Naive thymus-derived CD4-positive, alpha-beta T cell (primary cell): ENCODE measurements at places on chromosomes 1 and 21.

DNA sequence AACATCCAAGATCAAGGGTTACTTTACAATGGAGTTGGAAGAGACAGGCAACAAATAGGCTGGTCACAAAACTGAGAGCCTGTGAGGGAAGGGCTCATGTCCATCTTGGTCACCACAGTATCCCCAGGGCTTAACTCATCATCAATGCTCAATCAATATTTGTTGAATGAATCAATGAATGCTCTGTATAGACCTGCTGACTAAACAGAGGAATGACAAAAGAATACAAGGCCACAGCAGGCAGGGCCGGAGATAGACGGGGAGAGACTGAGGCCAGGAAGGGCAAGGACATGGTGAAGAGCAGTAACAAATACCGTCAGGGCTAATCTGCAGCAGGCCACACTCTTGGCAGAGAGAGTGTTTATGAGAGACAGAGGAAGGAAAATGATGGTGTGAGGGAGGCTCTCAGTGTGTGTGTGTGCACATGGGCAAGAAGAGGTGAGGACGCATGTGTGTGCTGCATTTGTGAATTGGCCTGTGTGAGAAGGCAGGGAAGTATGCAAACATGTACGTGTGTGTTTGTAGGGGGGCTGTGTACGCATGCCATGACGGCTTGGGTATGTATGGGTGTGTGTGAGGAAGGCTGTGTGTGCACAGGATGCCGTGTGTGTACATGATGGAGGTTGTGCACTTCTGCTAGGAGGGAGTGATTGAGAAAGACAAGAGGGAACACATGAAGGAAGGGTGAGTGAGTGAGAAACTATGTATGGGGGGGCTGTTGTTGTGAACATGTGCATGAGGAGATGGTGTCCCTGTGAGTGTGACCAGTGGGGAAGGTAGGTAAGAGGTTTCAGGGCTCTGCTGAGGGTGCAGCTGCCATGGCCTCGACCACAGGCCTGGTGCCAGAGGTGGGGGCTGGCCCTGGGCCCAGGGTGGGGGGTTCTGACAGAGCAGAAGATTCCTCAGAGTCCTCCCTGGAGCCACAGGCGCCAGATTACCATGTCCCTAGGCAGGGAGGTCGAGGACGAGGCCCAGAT lies 15.4 kb downstream of the AHDC1 start:
- H3K27me3 ChIP-seq = no peaks in the 10 kb centered on the region
- H3K4me3 ChIP-seq = no peak overlapping the region
- H3K36me3 ChIP-seq = no peaks in the 10 kb centered on the region
- no peak overlapping the region for H3K27ac ChIP-seq

DNA sequence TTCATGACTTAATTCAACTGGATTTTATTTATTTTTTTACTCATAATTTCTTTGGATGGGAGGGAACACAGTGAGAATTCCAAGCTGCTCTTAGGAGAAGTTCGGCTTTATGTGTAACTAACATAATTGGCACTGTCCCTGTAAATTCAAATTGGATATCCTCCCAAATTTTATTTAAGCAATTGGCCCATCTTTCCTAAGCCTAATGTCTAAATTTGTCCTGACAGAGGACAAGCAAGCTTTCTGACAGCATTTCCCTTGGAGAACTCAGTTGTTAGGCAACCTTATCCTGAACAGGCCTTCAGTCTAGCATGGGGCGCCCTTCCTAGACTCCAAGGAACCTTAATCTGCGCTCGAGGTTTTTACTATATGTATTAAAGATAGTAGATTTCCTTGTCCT lies 550.3 kb downstream of the NUF2 start:
- H3K4me1 ChIP-seq = no peaks in the 10 kb centered on the region
- no peak overlapping the region for H3K4me3 ChIP-seq
- no peaks in the 10 kb centered on the region for H3K27me3 ChIP-seq
- H3K27ac ChIP-seq = no peak overlapping the region
- no peak for DNase-seq

GRCh38 chr21:39885119-39885848 lies 18.0 kb downstream of the PCP4 start:
- no peak for DNase-seq
- no peaks in the 10 kb centered on the region for H3K27me3 ChIP-seq
- no peaks in the 10 kb centered on the region for H3K4me1 ChIP-seq
- no peaks in the 10 kb centered on the region for H3K36me3 ChIP-seq
- no peak overlapping the region for H3K4me3 ChIP-seq
- H3K27ac ChIP-seq = no peak overlapping the region

GRCh38 chr1:211588711-211589110 lies 9.8 kb upstream of the SLC30A1 start:
- DNase-seq = no peak
- no peaks in the 10 kb centered on the region for H3K36me3 ChIP-seq
- H3K4me3 ChIP-seq = no peak overlapping the region
- no peaks in the 10 kb centered on the region for H3K4me1 ChIP-seq
- no peaks in the 10 kb centered on the region for H3K27me3 ChIP-seq
- no peak overlapping the region for H3K27ac ChIP-seq
